HepG2 (cell line): ENCODE measurements at places on chromosomes 12 and 14. TPM values are rescaled to one million over a fixed set of nuclear protein-coding genes. Genes with fewer than 3 reads are reported as not detected.

GRCh38 chr12:65858831-65859230 lies 34.5 kb downstream of the HMGA2 start:
- no peak for DNase-seq

DNA sequence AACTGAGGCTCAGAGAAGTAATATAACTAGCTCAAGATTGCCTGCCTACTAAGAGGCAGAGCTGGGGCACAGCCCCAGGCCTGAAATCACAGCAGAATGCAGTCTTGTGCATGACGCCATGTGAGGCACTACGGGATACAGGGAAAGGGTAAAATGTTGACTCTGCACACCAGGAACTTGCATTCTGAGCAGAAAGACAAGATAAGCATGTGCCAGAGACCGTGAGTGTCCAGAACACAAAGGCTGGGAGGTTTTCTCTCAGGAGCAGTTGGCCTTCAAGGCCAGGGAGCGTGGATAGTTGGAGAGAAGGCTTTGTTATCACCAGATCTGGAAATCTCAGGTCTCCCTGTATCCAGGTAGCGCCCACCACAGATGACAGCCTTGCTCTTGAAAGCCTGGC lies 23.2 kb upstream of the MLEC start:
- no peak for DNase-seq

GRCh38 chr12:5433081-5433844 lies 1.4 kb downstream of the NTF3 start:
- DNase-seq = no peak

GRCh38 chr14:92600318-92601053 lies 86.9 kb downstream of the RIN3 start:
- no peak for DNase-seq

DNA sequence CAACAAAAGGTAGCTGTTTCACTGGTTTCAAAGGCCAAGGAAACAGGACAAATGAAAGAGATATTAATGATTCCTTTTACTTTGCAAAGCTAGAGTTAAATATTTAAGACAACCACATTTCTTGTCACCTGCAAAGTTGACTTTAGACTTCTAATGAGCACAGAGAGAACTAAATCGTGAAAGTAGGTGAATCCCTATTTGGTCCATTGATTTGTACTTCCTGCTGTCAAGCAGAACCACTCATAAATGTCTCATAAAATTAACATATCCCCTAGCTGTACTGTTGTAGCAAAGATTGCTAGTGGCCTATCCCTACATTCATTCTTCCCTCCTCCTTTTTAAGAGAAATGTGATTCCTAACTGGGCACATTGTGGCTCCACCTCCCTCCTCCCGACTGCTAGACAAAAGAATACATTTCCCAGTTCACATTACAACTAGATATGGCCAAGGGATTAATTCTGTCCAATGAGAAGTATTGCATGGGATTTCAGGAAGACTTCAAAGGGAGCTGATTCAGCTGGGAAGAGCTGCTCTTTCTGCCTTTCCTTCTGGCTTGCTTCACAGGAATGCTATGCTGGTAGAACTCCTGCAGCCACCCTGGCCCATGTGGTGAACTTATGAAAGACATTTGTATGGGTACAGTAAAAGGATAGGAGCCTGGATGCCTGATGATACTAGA lies 227.5 kb upstream of the ABCD2 start:
- DNase-seq = peak; percentile 4

- no peak for DNase-seq
These were observed 19.5 kb downstream of the C14orf132 start for GRCh38 chr14:96058576-96059200.

JDP2 gene
- 7.7 and 8.9 TPM in 2 replicates for total RNA-seq
